Nephron progenitor cell (in vitro differentiated cells): ENCODE measurements at places on chromosomes 3 and 15.

DNA sequence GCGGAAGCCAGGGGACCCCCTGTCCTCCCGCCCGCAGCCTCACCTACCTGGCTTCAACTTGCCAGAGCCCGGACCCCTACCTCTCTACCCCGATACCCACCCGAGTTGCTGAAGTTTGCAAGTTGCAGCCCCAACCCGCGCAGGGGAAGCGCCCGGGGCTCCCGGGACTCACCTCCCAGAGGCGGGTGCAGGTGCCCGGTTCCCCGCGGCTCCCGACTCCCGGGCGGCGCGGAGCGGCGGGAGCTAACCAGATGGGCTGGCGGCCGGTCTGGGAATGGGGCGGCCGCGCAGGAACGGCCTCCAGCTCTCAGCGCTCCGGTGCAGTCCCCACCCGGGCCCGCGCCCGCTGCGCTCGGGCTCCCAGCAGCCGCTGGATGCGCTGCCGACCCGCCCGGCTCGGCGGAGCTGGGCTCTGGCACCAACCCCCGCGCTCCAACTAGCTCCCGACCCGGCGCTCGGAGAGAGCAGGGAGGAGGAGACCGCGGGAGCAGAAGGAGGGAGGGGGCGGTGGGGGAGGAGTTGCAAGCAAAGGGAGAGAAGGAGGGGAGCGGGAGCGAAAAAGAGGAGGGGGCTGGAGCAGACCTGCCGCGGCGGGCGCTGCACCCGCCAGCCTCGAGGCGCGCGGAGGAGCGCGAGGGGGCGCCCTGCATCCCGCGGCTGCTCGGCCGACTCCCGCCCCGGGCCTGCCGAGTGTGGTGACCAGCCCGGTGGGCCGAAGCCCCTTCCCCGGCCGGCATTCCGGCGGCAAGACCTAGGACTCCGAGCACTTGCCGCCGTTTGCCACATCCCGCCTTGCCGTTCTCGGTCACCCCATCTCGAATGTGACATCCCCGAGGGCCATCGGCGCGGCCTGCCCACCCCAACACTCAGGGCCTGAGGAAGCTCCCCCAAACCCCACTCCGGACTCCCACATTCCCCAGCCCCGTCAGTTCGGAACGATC is at the start of gene SEMA5B:
TSS of gene SEMA5B (minus strand) at position 472 of the 941 bp plus-strand sequence. CDS start 66,500 bp downstream, outside the sequence.
- peak; percentile 86 for DNase-seq

GRCh38 chr3:123143669-123144411 is 57.9 kb upstream of the SEC22A start:
- peak; percentile 34 for DNase-seq

- DNase-seq, result no peak
Measured at GRCh38 chr15:57922776-57923175, 142.7 kb downstream of the ALDH1A2 start.

- DNase-seq, result no peak
Measured at GRCh38 chr15:40764629-40765103, 798 bp downstream of the GCHFR start.

- no peak for DNase-seq
Measured at GRCh38 chr15:80572337-80572736, 122.8 kb upstream of the ABHD17C start.

- no peak for DNase-seq
Measured at GRCh38 chr15:47983533-47983932, 137.3 kb upstream of the SLC24A5 start.

DNA sequence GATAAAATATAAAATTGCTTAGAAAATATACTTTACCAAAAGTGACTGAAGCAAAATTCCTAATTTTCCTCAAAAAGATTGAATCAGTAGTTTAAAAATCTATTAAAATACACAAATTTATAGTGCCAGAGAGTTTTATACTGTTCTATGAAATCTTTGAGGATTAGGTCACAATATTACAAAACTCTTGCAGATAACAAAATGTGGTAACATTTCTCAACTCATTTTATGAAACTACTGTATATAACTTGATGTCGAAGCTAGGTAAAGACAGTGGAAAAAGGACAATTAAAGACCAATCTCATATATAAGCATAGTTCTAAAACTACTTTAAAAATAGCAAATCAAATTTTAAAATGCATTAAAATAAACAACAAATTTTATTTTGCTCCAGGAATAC is 15.9 kb downstream of the VEPH1 start:
- no peak for DNase-seq

GRCh38 chr15:29093696-29094343 is 175.8 kb downstream of the NSMCE3 start:
- no peak for DNase-seq

GRCh38 chr15:94582368-94582767 is 351.0 kb downstream of the MCTP2 start:
- peak; percentile 48 for DNase-seq

DNA sequence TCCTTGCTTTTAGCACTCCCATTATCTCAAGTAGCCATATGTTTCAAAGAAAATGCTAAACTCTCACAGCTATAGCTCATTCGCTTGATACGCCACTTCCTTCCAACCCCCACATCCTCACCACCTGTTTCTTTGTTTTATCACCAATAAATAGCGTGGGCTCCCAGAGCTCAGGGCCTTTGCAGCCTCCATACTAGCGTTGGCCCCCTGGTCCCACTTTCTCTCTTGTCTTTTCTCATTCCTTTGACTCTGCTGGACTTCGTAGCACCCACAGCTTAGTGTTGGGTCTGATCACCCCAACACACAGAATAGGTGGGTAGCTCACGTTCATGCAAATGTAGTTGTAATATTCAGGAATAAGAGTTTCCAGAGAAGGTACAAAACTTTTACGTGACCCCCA is 4.1 kb upstream of the GPD1L start:
- DNase-seq, result no peak

DNA sequence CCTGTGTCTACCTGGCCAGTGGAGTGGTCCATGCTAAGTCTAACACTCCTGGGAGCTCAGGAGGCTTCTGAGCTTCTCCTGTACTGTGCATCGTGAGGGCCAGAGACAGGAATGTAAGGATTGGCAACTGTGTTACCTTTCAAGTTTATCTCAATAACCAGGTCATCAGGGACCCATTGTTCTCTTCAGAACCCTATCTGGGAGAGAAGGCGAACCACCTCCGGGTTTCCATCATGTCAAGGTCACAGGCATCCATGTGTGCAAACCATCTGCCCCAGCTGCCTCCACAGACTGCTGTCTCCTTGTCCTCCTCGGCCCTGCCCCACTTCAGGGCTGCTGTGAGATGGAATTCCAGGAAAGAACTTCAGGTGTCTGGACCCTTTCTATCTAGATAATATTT is 5.9 kb downstream of the ANKRD63 start:
- DNase-seq, result no peak

GRCh38 chr3:23940775-23941174 is 4.3 kb upstream of the NR1D2 start:
- no peak for DNase-seq

GRCh38 chr3:18079739-18080138 is 337.3 kb upstream of the TBC1D5 start:
- no peak for DNase-seq

GRCh38 chr15:93671387-93671943 is 559.9 kb upstream of the MCTP2 start:
- no peak for DNase-seq

DNA sequence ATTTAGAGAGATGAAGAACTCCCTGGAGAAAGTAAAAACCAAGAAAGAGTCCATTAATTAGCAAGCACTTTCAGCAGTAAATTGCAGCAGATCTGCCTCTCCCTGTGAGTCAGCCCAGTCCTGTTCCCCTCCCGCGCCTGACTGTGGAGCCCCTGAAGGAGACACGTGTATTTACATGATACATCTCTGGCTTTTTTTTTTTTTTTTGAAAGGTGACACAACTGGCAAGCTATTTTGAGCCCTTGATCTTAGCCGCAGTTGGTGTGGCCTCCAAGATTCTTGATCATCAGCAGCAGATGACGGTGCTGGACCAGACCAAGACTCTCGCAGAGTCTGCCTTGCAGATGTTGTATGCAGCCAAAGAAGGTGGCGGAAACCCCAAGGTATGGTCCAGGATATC is 271.8 kb upstream of the TPM1 start:
- DNase-seq, result no peak

DNA sequence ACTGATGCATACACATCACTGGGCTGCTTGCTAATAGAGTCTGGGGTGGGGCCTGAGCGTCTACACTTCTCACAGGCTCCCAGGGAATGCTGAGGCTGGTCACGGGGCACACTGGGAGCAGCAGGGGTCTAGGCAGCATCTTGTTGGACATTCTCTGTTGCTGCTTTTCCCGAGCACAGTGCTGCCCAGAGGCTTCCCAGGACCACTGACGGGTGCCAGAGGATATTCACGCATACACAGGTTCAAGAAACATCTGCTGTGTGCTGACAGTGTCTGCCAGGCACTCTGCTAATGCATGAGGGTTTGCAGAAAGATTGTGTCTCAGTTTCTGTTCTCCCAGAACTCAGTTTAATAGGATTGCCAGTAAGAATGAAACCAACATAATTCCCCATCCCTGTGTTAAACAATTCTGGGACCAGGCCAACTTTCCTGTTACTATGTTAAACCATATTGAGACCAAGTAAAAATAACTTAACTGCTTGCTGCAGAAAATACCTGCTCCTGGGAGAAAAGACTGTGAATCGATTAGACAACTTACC is 23.9 kb upstream of the BCL2L10 start:
- DNase-seq, result no peak

GRCh38 chr3:113560831-113561623 is 28.7 kb downstream of the SIDT1 start:
- no peak for DNase-seq

DNA sequence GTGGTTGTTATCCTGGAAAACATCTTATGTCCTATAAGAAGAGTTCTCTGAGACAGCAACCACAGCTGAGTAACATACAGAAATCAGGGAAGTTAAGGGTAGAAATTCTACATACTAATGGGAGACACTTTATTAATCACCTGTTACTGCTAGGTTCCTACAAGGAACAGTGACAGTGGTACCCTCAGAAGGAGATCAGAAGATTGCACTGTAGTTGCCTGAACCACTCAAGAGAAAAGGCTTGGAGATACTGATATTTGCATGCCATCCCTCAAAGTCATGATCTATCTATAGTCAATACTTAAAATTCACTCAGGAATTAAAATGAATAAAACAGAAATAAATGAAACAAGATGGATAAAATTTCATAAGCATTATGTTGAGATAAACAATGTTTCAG is 136.0 kb downstream of the LMLN start:
- DNase-seq, result no peak

GRCh38 chr3:17420668-17421067 is 321.8 kb downstream of the TBC1D5 start:
- no peak for DNase-seq

DNA sequence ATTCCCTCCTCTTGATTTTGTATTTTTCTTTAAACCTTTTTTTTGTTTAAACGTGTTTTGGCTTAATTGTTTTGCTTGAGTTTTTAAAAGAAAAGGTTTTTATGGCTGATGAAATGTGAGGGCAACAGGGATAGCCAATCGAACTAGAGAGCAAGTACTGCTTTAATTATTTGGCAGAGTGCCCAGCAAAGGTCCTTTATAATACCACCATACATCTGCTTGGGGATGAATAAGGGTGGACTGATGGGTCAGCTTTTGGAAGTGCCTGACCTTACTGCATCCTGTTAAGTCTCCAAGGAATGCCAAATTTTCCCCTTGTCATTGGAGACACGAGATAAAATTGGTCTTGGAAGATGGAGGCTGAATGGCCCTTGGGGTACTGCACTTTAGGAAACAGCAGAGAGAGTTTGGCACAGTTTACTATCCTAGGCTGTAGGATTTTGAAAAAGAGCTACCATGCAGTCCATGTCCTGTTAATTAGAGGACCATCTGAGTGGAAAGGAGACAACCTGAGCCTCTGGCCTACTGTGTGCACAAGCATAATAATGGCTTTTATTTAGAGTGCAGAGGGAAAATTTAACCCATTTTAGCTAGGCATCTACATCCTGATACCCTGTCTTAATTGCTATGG is 19.8 kb upstream of the MTHFS start:
- no peak for DNase-seq

GRCh38 chr3:192870822-192871221 is 46.8 kb downstream of the MB21D2 start:
- no peak for DNase-seq

GRCh38 chr15:71444032-71444810 is 328.9 kb downstream of the THSD4 start:
- no peak for DNase-seq

- DNase-seq, result peak; percentile 41
Measured at GRCh38 chr3:48425281-48425812, 4.5 kb downstream of the PLXNB1 start.

DNA sequence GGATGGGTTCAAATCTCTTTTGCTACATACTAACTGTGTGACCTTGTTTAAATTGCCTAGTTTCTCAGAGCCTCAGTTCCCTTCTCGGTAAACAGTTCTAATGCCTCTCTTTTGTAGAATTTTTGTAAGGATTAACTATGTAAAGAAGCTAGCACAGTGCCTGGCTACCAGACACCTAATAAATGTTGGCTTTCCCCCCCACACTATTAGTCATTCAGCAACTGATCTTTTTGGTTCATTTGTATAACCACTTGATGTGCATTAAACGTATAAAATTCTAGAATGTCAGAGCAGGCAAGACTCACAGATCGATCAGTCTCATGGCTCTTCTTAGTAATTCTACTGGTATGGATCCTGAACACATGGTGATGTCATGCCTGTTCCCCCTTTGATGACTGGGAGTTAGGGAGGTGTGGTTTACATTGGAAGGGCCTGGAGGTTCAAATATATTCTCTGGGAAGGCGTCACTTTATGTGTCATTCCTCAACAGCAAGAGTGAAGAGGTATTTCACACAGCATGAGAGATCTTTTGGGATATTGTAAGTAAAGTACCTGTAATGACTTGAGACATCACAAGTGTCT is 6.5 kb downstream of the TAGLN3 start:
- DNase-seq, result no peak

GRCh38 chr3:114400371-114400770 is 106.5 kb downstream of the TIGIT start:
- no peak for DNase-seq

- no peak for DNase-seq
Measured at GRCh38 chr3:99873269-99874102, 55.8 kb downstream of the CMSS1 start.

DNA sequence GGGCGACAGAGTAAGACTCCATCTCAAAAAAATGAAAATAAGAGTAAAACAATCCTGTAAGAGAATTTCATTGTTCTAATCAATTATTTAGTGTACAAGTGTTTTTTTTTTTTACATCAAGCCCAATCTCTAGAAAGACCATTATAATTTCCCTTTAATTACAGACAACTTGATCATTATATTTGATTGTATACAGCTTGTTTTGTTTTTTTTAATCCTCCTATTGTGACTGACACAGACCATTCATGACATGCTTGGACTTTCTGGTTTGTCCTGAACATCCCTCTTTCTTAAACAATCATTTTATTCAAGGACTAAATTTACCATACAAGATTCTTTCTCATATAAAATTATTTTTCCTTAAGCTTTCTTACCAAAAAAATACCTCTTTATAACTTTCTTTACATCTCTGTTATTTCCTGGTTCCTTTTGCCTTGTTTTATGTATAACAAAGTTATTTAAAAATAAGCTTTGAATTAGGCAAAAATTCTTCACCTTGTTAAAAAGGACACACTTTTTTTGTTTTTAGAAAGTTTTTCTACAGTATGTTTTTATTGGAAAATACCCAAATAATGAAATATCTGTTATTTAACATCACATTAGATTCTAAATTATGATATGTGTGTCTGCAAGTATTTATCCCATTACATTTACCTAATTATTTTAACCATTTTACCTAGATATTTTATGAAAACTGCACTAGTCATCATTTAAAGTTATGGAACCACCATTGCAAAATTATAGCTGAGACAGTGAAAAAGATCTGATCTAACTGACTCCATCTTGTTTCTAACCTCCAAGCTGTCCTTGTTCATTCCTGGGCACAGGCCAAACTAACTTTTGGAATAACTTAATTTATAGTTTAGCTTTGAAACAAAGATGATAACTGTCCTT is 26.1 kb upstream of the GFM1 start:
- DNase-seq, result no peak
